ENCODE measurements at places on chromosomes 5 and 9.

DNA sequence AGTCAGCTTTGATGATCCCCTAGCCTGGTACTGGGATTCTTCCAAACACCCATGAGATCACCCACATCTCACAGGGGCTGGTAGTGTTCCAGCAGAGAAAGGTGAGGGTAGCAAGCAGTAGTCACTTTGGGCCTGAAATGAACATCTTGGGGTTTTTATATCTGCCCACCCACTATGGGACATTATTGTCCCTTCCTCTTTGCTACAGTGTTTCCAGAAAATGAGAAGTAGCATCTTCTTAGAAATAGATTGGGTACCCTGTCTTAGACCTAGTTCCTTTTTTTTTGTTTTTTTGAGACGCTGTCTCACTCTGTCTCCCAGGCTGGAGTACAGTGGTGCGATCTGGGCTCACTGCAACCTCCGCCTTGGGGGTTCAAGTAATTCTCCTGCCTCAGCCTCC lies 249.2 kb upstream of the ANKRD55 start:
- DNase-seq, result no peak

DNA sequence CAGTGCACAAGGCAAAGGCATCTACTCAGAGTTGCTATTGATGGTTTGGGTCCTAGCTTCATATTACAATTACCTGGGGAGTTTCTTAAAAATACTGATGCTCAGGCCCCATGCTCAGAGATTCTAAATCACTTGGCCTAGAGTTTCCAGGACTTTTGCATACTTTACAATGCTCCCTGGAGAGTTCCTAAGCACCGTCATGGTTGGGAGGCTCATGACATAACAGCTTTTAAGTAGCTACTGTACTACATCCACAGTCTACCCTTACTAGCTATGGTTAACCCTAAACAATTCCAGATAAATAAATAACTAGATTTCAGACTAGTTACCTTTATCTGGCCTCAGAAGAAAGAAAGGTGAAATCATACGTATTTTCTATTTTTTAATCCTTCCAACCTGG lies 414.4 kb downstream of the PDE4D start:
- no peak for DNase-seq

DNA sequence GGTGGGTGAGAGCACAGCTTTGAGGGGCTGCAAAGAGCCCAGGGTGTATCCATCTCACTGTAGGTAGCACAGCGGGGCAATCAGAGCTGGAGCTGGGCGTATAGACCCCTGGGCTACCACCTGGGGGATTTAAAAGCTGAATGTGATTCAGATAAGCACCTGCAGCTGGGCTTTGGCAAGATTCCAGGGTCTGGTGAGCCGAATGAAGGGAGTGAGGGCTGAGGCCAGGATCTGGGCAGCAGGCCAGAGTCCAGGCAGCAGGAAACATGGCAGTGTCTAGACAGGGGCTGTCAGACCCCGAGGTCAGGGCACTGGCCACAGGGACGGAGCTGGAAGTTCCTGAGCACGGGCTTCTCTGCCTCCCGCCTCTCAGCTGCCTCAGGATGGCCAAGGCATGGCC lies 8.7 kb downstream of the ASS1 start:
- no peak for DNase-seq

- no peak for DNase-seq
These were observed 249.2 kb upstream of the EFNA5 start for GRCh38 chr5:107919969-107920368.

DNA sequence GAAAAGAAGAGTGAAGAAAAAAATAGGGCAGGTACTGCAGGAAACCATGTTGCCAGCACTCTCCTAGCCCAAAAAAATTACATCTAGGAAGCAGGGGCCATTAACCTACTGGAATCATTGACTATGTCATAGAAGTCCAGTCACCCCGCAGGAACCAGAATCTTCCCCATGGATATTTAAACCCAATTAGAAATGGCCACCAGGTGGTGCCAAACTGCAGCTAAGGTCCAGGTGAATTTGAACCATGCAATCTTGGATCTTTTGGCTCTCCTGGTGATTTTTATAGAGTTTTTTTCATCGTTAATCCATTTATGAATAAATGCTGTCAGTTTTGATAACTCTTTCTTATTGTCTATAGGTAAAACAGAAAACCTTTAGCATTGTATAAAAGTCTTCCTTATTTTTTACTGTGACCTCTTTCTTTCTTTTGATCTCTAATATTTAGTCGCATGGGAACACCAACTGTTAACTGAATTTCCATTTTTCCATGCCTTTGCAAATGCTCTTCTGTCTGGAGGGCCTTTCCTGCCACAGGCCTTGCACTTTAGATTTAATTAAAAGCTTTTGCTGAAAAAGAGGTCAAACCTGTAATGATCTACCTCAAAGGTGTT lies 147.5 kb upstream of the FGF10 start:
- DNase-seq, result no peak

- no peak for DNase-seq
These were observed 501.5 kb downstream of the DMAC1 start for GRCh38 chr9:7298123-7298522.

DNA sequence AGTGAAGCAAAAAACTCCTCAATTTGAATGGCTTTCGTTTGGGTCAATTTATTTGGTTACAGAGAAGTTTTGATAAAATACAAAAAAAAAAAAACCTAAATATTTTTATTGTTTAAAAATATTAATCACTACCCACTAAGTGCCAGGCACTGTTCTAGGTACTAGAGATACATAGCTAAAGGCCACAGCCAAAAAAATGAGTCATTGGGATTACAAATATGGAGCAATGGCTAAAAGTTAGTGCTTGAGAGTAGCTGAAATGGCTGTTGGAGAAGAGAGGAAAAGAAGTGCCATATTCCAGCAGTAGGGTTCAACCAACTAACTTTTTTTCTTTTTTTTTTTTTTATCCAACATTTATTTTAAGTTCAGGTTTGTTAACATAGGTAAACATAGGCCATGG lies 130.1 kb upstream of the PTGER4 start:
- DNase-seq, result no peak

- DNase-seq, result no peak
These were observed 197.8 kb downstream of the GLIS3 start for GRCh38 chr9:4102078-4102477.

DNA sequence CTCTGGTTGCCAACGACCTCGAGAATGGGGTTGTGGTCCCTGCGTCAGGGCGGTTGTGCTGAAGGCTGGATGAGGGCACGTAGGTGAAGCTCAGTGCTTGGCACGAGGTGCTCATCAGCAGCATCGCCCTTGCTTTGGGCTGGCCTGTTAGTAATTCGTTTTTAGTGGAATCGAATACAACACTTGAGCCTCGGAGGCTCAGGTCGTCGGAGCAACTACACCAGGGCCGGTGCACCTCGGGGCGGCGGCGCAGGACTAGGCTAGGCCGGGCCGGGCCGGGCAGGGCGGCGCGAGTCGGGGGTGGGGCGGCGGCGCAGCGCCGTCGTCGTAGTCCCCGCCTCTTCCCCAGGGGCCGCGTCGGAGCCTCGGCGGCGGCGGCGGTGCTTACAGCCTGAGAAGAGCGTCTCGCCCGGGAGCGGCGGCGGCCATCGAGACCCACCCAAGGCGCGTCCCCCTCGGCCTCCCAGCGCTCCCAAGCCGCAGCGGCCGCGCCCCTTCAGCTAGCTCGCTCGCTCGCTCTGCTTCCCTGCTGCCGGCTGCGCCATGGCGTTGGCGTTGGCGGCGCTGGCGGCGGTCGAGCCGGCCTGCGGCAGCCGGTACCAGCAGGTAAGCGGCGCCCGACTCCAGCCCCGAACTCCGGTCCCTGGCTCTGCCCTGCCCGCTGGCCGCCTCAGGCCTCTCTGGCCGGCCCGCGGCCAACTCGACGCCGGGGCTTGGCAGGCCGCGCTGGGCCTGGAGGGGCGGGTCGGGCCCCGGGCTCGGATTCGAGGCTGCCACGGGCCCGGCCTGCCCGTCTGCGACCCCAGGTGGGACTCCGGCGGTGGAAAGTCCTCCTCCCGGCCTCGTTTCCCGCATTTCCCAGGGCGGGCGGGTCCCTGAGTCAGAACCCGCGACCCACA lies at the start of gene NDFIP1:
NDFIP1 (plus strand) TSS at position 348 of the 899 bp plus-strand sequence; CDS start at position 544, 196 bp downstream.
- DNase-seq, result peak; percentile 63

- DNase-seq, result no peak
These were observed 29.7 kb downstream of the GPR21 start for GRCh38 chr9:123063177-123063598.

- DNase-seq, result no peak
These were observed 74.8 kb upstream of the ZNF622 start for GRCh38 chr5:16540421-16540820.

GRCh38 chr5:106290841-106291240 lies 1379.9 kb downstream of the EFNA5 start:
- no peak for DNase-seq

- no peak for DNase-seq
These were observed 214.4 kb upstream of the PAPPA start for GRCh38 chr9:115939065-115939765.

- no peak for DNase-seq
These were observed 120.6 kb downstream of the TTLL11 start for GRCh38 chr9:121972501-121972981.

GRCh38 chr9:79573412-79573923 lies 1.7 kb downstream of the TLE4 start:
- no peak for DNase-seq

DNA sequence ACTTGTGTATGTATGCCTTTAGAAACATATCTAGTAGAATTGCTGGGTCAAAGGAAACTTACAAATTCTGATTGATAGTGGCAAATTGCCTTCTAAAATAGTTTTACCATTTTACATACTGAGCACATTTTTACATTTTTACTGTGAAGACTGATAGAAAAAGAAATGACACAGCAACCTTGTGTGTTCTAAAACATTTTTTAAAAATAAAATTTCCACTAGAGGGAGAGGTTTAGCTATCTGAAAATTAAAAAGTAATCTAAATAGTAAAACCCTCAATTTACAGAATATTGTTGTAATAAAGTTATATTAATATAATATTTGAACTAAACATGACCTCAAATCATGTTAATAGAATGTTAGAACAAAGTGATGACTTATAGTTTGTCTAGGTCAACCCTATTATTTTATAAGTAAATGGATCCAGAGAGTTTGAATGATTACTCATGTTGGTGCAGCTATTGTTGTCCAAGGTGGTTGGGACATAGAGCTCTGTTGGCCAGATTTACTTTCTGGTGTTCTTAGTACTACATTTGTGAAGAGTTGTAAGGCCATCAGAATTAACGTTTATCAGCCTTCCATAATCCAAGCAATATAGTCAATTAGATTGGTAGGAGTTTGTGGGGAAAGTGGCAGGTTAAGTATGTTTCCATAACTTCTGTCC lies 17.2 kb downstream of the CENPP start:
- no peak for DNase-seq

- DNase-seq, result no peak
These were observed 10.6 kb upstream of the ANGPTL2 start for GRCh38 chr9:127132921-127133647.

DNA sequence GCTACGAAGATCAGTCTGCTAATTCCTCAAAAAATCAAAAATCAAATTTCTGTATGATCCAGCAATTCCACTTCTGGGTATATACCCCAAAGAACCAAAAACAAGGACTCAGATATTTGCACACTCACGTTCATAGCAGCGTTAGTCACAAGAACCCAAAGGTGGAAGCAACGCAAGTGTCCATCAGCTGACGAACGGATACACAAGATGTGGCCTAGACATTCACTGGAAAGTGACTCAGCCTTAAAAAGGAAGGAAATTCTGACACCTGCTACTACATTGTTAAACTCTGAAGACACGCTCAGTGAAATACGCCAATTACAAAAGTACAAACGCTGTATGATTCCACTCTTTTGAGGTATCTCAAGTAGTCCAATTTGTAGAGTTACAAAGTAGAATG lies 93.3 kb downstream of the OTULIN start:
- no peak for DNase-seq

DNA sequence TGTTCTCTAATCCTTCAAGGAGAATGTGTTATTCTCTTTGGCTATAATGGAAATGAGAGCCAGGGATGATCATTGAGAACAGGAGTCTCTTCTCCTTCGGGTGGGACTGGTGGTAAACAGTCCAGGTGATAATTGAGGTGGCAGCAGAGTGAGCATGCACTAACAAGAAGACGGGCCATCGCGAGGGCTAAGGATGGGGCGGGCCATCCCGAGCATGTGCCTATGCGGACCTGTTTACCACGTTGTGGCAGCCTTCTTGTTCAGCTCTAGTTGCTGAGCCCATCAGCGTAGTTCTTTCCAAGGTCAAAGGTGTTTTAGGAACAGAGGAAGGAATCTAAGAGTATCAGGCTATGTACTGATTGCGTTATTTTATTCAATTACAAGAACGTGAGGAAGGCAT lies 180.1 kb downstream of the SMARCA2 start:
- DNase-seq, result no peak

DNA sequence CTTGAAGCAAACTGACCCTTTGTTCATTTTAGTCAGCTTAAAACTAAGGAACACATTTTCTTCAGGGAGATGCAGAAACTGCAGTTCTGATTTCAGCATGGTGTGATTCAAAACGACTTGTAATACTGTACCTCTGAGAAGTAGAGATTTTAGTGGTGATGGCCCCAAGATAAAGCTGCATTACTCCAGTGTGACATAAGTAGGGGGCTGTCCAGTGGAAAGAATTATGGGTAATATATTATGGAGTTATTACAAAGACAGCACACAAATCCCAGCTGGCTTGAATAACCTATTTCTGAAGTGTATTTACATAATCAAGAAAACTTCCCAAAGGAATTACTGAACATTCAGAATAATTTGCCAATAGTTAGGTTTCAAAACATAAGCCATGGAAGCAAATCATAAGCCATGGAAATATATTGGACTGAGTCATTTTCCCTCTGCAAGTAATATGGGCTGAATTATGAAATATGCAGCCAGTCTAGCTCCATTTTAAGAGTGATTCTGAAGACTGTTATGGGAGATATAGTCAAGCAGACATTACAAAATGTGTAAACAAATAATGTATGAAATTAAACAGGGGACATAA lies 133.7 kb upstream of the FBXL17 start:
- no peak for DNase-seq

GRCh38 chr5:18000744-18001143 lies 366.5 kb downstream of the TAF11L14 start:
- DNase-seq, result no peak

DNA sequence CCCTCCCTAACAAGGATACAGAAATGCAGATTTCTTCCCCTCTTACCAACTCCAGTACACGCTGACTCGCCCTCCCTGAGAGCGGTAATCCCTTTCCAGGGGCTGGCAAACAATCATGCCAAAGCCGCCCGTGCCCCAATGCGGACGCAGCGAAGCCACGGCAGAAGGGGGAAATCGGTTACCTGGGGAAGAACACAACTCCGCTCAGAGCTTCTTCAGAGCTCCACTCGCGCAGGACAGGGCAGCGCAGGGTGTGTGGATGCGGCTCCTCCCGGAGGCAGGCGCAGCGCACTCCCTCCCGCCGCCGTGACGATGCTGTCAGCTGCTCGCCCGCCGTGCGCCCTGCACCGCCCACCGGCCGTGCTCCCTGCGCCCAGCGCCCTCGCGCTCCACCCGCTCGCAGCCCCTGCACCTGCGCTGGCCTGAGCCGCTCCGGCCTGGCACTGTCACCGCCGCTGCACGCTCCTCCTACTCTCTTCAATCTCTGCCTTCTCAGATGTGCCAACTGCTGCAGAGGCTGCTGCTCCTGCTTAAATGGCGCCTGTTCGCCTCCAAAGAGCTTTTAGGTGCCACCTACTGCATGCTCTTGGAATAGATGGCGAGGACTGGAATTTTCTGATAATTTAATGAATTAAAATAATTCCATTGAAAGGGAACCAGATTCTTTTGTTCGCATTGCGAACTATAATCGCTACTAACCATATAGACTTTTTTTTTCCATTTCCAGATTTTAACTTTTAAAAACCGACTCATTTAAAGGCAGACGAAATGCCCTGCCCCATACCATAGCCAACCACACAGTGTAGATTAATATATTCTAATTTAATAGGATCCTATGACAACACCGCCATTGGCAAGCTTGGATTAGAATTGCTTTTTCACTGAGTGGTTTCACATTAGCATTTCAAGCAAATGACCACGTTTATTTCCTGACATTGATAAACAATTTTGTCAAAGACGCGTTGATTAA lies at the start of gene DIRAS2:
DIRAS2 (minus strand) TSS at position 255 of the 970 bp plus-strand sequence. CDS start 28,997 bp downstream, outside the sequence.
- DNase-seq, result no peak
